ENCODE measurements at places on chromosomes 5 and 9.
A peak's percentile ranks its signal among the peaks of the same experiment; 100 is the strongest.

DNA sequence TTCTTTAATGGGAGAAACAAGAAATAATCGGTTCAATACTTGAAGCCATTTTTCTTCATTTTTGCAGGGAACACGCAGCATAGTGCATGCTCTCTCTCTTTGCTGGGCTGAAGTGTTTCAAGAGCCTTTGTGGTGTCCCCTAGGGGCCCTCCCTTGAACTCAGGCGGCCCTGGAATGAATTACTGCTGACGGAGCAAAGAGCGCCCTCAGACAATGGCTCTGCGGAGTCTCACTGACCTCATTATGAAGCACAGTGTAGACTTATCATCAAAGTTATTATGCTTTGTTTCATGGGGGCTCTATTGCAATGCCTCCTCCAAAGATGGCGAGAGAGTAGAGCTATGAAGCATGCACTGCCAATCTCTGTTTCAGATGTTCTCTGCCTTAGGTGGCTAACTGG is 64.8 kb upstream of the ADCY2 start:
- no peak for DNase-seq

GRCh38 chr5:145220481-145220880 is 614.7 kb downstream of the PRELID2 start:
- no peak for DNase-seq

- DNase-seq, result no peak
Observed at GRCh38 chr9:114226246-114227055, 71.1 kb downstream of the COL27A1 start.

GRCh38 chr5:61719124-61719523 is 387.1 kb downstream of the ZSWIM6 start:
- DNase-seq, result no peak

GRCh38 chr5:175658299-175659145 is 651 bp downstream of the HRH2 start:
- no peak for DNase-seq

DNA sequence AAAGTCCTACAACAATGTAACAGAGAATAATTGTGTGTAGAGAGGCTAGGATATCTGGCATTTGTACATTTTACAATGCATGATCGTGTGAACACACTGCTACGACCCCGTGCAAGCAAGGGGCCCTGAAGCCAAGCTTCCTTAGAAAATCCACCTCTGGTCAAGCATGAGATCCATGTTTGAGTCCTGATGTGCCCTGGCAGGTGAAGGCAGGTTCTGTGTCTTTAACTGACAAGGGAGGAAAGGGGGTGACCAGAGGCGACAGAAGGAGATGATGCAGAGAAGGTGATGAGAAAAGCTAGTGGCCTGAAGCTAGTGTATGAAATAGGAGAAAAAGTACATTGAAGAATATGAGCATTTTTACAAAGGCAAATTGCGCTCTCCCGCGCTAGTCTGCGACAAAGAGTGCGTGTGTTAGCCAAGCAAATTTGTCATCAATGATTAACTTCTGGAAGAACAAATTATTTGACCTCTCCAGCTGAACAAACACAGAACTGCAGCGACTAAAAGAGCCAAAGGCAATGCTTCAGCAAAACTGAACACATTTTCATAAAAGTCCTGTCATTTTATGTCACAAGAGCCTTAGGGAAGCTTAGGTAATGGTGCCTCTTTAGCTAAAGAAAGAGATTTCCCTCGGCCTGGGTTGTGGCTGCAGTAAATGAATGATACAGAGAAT is 101.7 kb upstream of the DAPK1 start:
- peak; percentile 18 for DNase-seq

- DNase-seq, result no peak
Observed at GRCh38 chr5:148623741-148624140, 30.6 kb downstream of the HTR4 start.

DNA sequence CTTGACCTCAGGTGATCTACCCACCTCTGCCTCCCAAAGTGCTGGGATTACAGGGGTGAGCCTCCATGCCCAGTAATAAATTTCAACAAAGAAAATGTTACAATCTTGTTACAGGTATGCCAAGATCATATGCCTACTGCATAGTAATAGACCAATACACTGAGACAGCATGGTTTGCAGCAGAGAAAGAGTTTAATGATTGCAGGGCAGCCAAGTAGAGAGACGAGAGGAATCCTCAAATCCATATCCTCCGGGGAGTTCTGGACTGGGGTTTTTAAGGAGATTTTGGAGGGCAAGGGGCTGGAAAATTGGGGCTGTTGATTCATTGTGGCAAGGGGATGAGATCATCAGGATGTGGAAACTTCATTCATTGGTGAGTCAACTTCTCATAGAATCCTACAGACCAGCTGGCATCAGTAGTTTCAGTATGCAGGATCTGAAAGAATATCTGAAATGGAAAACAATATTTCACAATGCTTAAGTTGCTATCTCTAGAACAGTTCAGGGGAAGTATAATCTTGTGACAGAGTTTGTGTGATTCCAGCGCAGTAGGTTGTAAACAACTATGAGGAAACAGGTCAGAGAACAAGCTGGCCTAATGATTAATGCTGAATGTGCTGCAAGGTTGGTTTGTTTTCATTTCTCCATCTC is 14.8 kb upstream of the TUT7 start:
- DNase-seq, result no peak

DNA sequence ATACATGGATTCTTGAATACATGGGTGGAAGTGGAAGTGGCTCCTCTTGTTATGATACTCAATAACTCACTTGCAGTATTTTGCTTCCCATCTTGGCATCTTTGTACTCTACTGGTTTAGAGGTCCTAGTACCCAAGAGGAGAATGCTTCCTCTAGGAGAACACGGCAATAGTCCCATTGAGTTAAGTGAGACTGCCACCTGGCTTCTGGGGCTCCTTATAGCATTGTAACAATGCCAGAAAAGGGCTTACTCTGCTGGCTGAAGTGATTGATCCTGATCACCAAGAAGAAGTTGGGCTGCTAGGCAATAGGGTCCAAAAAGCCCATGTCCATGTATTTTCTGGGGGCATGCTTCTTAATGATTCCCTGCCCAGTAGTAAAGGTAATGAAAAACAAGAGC is 627.6 kb upstream of the SGCD start:
- DNase-seq, result no peak

DNA sequence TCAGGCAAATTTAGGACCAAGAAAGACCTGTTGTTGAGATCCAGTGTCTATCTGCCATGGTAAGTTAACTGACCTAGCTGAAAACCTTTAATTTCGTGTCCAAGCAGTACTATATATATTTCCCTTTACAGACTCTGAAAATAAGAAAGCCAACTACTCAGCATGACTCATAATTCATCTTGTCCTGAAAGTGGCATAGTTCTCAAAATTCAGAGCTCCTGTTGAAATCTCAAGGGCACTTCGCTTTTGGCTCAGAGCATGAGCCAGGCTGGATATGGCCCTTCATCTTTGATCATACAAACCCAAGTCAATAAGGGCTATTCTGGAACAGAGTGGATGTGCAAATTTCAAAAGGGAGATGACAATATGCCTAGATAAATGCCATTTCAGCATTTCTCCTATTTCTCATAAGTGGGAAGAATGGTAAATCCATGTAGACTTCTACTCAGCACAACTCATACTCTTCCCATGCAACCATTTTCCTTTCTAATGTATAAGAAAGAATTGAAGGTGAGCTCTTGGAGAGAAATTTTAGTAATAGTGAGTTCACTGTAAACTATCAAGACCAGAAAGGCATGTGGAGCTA is 567.9 kb upstream of the DAB2 start:
- DNase-seq, result no peak

- DNase-seq, result no peak
Observed at GRCh38 chr5:92907938-92908606, 672.9 kb downstream of the NR2F1-AS1 start.

GRCh38 chr9:33778700-33779351 is 16.5 kb upstream of the PRSS3 start:
- peak; percentile 50 for DNase-seq

DNA sequence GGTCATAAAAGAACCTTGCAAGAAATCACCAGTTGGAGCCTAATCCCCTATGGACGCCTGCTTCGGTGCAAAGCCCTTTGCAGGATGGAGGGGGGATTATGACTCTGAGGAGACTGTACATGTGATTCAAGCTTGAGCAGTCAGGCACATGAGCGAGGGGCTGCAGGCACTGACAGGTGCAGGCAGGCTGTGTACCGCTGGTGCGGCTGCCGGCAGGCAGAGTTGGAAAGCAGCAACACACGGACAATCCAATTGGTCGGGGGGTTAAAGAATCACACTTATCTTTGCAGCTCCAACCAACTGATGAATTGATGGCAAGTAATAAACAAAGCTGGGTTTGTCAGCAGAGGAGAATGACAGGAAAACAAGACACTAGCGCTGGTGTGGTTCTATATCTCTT is 5.7 kb downstream of the WHRN start:
- DNase-seq, result peak; percentile 73

GRCh38 chr9:130933114-130934046 is 5.7 kb downstream of the FIBCD1 start:
- DNase-seq, result no peak

- no peak for DNase-seq
Observed at GRCh38 chr9:125850763-125851162, 103.6 kb downstream of the PBX3 start.

GRCh38 chr5:81750308-81751008 is 439 bp downstream of the SSBP2 start:
- DNase-seq, result no peak

GRCh38 chr5:159681661-159682060 is 234.6 kb upstream of the ADRA1B start:
- no peak for DNase-seq

GRCh38 chr5:65474130-65474711 is 7.5 kb downstream of the ADAMTS6 start:
- DNase-seq, result no peak

DNA sequence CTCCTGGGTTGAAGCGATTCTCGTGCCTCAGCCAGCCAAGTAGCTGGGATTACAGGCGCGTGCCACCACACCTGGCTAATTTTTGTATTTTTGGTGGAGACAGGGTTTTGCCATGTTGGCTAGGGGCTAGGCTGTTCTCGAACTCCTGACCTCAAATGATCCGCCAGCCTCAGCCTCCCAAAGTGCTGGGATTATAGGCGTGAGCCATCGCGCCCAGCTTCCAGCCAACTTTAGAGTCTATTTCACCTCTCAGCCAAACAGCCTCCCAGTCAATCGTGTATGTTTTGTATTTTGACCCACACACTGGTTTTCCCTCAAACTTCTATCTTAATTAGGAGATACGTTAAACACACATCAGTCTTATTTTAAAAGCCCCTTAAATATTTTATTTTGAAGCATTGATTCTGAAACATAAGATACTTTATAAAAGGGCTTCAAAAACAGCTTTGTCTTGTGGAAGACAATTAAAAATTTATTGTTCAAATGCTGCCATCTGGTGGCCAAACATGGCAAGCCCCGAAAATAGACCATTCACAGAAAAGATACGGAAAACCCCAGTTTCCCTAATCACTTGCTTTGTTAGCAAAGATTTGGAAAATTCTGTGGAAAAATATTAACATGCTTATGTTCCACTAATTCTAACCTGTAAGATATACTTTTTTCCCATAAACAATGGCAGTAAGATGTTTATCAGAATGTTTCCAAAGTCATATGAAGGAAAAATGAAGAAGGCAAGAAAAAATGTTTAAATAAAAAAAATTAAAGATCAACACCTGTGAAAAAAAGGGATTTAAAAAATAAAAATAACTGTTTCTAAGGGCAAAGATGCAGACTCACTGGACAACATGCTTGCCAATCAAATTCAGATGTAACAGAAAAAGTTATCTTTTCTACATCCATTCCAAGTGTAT is 33.1 kb downstream of the APTX start:
- peak; percentile 34 for DNase-seq

- DNase-seq, result no peak
Observed at GRCh38 chr5:124342027-124342471, 404.4 kb downstream of the ZNF608 start.

GRCh38 chr9:98328770-98329169 is 73.3 kb upstream of the TBC1D2 start:
- DNase-seq, result no peak

GRCh38 chr9:2231829-2232228 is 216.7 kb downstream of the SMARCA2 start:
- no peak for DNase-seq

DNA sequence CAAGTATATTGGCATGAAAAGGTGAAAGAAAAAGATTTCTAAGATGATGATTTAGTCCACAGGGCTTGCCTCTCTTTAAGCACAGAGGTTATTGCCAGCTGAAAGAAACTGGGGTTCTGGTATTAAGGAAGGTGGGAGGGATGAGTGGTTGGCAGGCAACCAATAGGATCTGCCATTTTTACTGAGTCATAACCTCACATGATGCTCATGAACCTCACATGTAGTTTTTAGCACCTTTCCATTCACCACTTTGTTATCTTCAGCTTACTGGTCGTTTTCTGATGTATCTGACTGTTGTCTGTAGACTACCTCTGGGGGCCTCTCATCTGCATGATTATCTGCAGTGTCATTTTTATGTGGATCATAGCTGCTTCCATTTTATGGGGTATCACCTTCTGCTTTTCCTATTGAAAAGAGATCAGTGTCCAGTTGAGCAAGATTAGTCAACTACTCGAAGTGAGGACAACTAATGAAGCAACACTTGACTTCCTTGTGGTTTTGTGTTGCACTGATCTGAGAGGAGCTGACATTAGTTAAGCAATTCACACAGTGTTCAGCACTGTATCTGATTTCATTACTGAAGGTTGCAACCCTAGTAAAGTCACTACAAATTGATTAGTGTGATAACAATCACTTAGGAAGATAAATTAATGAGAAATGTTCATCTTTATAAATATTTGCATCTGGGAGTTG is 186.3 kb downstream of the SGCD start:
- no peak for DNase-seq

GRCh38 chr5:55672477-55672911 is 39.6 kb downstream of the SLC38A9 start:
- DNase-seq, result no peak

DNA sequence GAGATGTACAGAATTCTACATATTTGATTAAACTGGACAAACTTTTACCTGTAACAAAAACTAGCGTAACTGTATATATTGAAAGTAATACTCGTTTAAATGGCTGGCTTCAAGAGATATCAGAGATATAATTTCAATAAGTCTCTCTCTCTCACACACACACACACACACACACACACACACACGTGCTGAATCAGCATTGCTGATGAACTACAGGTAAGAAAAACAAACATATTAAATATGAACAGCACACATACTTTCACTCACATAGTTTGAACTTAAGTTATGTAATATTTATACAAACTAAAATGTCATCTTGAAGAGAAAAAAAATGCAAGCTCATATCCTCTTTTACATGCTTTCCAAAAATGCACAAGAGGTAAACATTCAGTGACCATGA is 145.4 kb downstream of the BNC2 start:
- no peak for DNase-seq

GRCh38 chr9:110835859-110836271 is 167.3 kb downstream of the MUSK start:
- no peak for DNase-seq

- DNase-seq, result no peak
Observed at GRCh38 chr5:54695198-54695966, 177.8 kb downstream of the SNX18 start.

- DNase-seq, result no peak
Observed at GRCh38 chr5:125987677-125988255, 435.4 kb upstream of the GRAMD2B start.

GRCh38 chr5:35863159-35863558 is 6.5 kb downstream of the IL7R start:
- no peak for DNase-seq

Data from NCI-H1105 (cell line).